ENCODE measurements at places on chromosomes 1 and 21.

DNA sequence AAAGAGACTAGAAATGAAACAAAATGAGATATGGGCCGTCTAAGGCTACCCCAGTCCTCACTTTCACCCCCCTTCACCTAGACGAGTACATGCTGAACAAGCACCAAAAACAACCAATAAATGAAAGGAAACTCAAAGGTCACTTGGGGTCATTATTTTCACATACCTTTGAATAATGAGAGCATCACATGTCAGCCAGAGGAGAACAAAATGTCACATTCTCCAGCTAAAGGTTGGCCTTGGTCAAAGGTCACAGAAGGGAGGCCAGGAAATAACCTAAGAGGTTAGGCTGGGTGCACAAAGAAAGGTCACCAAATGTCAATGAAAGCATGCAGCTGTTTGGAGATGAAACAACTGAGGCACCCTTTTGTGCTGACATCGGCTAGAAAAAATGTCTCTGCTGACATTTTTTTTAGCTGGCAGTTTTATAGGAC is 288.7 kb upstream of the USP25 start:
- no peak for DNase-seq

GRCh38 chr1:218847089-218847768 is 326.4 kb upstream of the LYPLAL1 start:
- DNase-seq, result no peak

GRCh38 chr1:230326971-230327891 is 98.9 kb downstream of the PGBD5 start:
- DNase-seq, result no peak

DNA sequence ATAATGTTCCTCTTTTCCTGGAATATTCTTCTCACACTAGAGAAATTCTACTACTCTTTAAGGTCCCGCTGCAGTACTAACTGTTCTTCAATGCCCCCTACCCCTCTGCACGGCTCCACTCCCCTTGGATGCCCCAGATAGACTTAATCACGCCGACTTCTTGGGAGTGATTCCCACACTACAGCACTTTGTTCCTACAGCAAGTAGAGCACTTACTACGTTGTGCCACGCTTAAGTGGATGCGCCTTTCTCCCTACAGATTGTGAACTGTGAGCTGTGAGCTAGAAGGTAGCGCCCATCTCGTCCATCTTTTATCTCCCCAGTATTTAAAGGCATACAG is 2.2 kb downstream of the ZNF436 start:
- no peak for DNase-seq

GRCh38 chr1:17308593-17308992 is 596 bp downstream of the PADI4 start:
- DNase-seq, result no peak

GRCh38 chr1:172135978-172136610 is 284.4 kb upstream of the C1orf105 start:
- no peak for DNase-seq

GRCh38 chr1:200980452-200980772 is 43.1 kb downstream of the KIF21B start:
- no peak for DNase-seq

DNA sequence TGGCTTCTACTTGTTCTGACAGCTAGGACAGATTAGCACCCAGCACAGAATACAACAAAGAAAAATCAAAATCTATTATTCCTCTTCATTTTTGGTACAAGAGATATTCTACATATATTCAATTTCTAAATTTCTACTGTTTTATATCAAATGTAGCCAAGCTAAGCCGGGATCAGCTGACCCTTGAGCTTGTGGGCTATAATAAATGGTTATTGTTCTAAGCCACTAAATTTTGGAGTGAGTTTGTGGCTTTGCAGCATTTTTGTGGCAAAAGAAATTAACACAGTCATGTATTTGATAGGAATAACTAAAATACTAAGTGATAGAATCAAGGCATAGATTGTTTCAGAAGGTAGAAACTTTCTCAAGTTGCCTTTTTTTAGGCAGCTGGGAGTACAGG is 50.7 kb downstream of the APP start:
- DNase-seq, result no peak

All from COR-L47 (cell line).